ENCODE measurements at places on chromosomes 1 and 21. TPM values are rescaled to one million over a fixed set of nuclear protein-coding genes. Genes with fewer than 3 reads are reported as not detected.

Gene SPATA46
- not detected for total RNA-seq

Gene LRRC38
- not detected for total RNA-seq

Gene WNT9A
- 3.1 TPM for total RNA-seq

Gene KRTAP21-3
- not detected for total RNA-seq

Gene SMPDL3B
- 1.8 TPM for total RNA-seq

Gene ADORA3
- 0.64 TPM for total RNA-seq

Gene MIXL1
- not detected for total RNA-seq

Gene TNFSF18
- total RNA-seq: 2.0 TPM

Gene GPR25
- 0.32 TPM for total RNA-seq

Gene CAPN8
- total RNA-seq: 1.2 TPM

Gene TDRD5
- not detected for total RNA-seq

Gene FOXO6
- not detected for total RNA-seq

Gene ARV1
- 17.3 TPM for total RNA-seq

Gene FAM163A
- not detected for total RNA-seq

Gene ZBTB8OS
- total RNA-seq: 30.6 TPM

Gene KCNN3
- 0.28 TPM for total RNA-seq

Gene EFCAB7
- 3.0 TPM for total RNA-seq

Gene LCA5L
- total RNA-seq: 0.80 TPM

Gene MPZ
- total RNA-seq: 1.4 TPM

Gene SPRR2B
- 27.1 TPM for total RNA-seq

Gene PKN2
- total RNA-seq: 34.5 TPM

Gene IGSF21
- total RNA-seq: not detected

Gene OR6K3
- not detected for total RNA-seq
